ENCODE measurements at places on chromosomes 7 and 10.

- DNase-seq, result no peak
Measured at GRCh38 chr7:139626817-139627216, 103.3 kb downstream of the CLEC2L start.

DNA sequence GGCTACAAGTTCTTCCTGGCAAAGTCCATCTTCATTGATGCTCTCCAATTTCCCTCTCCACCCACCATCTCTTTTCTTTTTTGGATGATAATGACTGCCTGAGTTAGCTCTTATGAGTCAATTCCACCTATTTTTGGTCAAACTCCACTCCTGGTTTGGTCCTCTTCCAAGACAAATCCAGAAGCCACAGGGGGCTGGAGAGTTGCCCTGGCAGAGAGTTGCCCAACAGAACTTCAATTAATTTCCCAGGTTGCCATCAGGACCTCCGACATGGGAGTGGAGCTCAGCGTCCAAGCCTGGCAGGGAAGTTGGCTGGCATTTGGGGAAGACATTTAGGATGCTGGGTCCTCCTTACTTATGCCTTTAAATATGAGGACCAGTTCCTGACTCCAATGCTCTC, 29.2 kb upstream of the KCNMA1 start:
- no peak for DNase-seq

DNA sequence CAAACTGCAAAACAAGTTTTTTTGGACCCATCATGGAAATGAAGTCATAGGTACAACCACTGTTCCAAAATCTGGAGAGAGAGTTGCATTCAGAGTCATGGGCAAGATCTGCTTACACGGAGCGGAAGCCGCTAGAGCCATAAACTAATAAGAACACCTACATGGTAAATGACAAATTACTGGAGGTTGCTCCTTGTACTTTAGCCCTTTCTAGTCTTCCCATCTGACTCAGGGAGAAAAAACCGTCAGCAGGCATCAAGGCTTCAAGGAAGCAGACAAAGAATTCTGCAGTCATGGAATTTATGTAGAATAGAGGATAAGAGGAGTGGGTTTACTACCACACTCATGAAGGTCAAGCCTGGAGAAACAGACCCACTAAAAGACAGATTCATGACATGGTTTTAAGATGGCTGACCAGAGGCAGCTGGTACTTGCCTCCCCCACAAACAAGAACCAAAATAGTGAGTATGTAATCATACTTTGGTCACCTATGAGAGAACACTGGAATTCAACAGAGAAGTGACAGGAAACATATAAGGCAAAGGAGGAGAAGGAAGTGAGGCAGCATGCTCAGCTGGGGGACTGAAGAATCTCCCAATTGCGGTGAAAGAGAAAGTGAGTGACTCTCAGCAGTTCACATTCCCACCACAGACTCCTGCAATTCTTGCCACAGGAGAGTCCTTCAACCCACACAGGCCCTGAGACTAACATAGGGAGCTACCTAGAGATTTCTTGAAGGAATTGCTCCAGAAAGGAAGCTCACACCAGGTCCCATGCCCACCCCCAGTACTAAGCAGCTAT, 42.4 kb upstream of the ASAH2 start:
- DNase-seq, result no peak

DNA sequence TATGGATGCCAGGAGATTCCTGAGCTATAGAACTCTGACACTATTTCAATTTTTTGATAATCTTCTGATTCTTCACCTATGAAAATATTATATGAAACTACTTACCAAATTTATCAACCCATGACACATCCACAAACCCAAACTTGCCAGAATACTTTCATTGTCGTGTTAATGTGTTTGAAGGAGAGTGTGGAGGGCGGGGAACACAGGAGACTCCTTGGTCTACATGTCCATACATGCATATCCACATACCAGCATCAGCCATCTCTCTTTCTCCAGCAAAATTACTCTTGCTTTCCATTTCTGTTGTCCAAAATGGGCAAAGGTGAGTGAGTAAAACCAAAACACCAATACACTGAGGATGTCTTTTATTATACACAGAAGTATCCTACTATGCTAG, 23.5 kb upstream of the BPGM start:
- DNase-seq, result no peak

- no peak for DNase-seq
Measured at GRCh38 chr10:85650791-85651496, 715.7 kb downstream of the GRID1 start.

GRCh38 chr7:149770728-149771636, 2.4 kb downstream of the ZNF467 start:
- DNase-seq, result no peak

DNA sequence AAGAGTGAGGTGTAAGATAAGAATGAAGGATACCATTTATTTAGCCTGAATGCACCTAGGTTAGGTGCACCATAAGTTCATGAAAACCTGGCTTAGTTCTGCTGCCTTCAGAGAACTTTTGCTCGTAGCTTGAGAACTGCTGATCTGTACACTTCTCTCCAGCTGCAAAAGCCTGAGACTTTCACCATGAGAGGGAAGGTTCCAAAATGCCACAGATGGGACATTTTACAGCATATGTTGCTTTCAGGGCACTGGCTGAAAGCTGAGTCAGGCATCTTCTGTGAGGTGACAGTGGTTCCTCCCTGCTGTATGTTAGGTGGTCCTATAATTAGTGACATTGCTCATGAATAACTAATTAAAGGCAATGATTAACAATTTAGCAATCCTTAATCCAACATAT, 298.3 kb downstream of the GALNT17 start:
- no peak for DNase-seq

DNA sequence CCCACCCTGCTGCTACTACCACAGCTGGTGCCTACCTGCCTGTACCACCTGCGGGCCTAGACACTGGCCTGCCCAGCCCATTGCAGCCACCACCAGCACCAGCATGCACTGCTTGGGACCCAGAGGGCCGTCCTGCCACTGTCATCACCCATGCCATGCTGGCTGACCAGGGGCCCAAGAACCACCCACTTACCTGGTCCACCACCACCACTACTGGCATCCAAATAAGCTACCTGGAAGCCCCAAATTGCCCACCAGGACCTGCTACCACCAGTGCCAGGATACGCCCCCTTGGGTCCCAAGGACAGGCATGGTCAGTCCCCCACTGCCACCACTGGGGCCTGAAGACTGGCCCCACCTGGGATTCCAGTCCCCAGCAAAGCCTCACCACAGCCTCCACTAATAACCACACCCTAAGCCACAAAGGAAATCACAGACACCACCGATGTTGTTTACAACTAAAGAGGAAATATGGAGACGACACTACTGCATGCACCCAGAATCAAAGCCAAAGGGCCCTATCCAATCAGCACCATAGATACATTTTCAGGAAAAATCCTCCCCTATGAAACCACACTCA, 70.5 kb upstream of the DIP2C start:
- no peak for DNase-seq

All from NT2/D1 (cell line).